Muscle of leg (tissue), 16 donors: ENCODE measurements at places on chromosomes 3 and 15. TPM values are rescaled to one million over a fixed set of nuclear protein-coding genes. Genes with fewer than 3 reads are reported as not detected.
A peak's percentile ranks its signal among the peaks of the same experiment; 100 is the strongest.

DNA sequence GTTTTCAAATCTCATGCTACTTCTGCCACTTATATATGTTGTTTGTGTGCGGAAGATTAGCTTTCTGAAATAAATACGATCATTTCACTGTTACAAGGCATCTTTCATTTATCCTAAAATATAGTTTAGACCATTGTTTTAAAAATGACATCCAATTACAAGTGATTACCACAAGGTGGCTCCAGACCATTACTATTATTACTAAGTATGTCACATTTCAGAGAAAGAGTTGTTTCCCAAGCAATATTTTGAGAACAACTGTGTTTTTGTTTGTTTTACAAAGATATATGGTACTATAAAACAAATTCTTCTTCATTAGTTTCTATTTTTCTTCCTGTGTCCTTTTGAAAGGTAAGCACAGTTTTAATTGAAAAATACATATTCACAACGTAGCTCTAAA lies 136.0 kb upstream of the RAP2B start:
- DNase-seq, result peak; percentile 58

DNA sequence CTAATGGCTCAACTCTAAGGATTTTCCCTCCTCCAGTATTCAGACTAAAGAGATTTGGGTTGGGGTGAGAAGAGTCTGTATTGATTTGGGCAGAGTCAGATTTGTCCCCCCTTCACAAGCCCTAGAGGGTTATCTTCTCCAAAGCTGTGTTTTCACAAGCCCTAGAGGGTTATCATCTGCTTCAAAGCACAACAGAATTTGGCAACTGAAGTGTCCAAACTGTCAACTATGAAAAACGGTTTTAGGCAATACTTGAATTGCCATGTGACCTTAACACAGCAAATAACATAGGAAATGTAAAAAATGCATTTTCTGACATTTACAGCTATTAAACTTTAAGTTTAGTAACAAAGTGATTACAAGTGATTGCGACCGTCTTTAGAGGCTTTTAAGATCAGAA lies 119.9 kb downstream of the IMPG2 start:
- DNase-seq, result peak; percentile 27

GRCh38 chr3:97959872-97960271 lies 12.4 kb downstream of the RIOX2 start:
- DNase-seq, result peak; percentile 41

DNA sequence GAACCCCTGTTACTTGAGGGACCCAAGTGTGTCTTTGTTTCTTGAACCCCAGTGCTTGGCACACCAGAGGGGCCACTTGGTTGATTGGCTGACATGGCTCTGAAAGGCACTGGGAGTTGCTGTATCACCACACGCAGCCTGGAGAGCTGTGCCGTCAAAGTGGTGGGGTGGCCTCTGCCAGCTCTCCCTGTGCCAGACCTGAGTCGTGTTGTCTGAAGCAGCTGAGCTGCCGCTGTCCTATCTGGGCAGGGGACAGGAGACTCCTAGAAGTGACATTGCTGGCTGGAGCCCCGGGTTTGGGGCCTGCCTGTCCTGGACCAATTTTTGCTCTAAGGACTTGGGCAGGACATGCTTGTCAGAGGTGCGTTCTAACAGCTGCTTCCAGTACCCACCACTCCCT lies 5.5 kb upstream of the SNX22 start:
- no peak for DNase-seq

DNA sequence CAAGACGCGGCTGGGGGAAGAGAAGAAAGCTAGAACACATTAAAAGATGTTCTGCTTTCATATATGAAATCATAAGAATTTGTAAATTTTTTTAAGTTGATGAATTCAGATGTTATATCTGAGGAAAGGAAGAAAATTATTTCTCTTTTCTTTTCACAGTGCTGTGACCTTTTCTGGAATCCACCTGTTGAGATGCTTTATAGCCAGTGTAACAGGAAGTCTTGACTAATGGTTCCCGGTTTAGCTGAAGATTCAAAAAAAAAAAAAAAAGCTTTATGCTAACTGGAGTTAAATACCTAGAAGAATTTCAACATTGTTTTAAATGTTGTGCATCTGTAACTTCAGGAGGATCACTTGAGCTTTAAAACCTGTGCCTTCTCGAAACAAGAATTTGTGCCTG lies 9.9 kb downstream of the GTPBP8 start:
- no peak for DNase-seq

DNA sequence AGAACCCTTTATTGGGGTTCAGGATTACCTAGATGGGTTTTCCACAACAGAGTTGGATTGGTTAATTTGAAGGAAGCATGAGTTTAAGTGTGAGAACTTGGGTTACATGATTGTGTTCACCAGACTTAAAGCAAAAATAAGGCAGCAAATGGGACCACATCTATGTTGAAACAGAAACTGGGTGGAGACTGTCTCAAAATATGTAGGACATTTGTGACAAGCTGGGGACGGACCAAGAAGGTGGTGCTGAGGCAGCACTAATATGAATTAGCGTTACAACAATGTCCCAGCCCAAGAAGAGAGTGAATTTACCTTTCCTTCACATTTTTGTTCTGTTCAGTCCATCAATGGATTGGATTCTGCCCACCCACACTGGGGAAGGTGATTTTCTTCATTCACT lies 866 bp upstream of the AADACL2 start:
- DNase-seq, result no peak

DNA sequence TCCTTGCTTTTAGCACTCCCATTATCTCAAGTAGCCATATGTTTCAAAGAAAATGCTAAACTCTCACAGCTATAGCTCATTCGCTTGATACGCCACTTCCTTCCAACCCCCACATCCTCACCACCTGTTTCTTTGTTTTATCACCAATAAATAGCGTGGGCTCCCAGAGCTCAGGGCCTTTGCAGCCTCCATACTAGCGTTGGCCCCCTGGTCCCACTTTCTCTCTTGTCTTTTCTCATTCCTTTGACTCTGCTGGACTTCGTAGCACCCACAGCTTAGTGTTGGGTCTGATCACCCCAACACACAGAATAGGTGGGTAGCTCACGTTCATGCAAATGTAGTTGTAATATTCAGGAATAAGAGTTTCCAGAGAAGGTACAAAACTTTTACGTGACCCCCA lies 4.1 kb upstream of the GPD1L start:
- DNase-seq, result no peak

DNA sequence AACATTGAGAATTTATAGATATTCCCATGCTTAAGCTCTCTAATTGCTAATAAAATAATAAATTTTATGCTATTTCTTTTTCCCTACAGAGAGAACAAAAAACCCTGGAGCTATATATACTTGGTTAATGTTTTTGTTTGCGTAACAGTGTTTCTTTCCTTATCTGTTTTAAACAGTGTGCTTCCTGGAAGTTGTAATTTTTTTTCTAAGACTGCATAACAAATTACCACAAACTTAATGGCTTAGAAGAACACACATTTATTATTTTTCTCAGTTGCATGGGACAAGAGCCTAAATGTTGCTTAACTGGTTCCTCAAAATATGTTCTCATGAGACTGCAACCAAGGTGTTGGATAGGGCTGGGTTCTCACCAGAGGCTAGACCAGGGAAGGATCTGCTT lies 49.7 kb upstream of the DPH6 start:
- DNase-seq, result no peak

DNA sequence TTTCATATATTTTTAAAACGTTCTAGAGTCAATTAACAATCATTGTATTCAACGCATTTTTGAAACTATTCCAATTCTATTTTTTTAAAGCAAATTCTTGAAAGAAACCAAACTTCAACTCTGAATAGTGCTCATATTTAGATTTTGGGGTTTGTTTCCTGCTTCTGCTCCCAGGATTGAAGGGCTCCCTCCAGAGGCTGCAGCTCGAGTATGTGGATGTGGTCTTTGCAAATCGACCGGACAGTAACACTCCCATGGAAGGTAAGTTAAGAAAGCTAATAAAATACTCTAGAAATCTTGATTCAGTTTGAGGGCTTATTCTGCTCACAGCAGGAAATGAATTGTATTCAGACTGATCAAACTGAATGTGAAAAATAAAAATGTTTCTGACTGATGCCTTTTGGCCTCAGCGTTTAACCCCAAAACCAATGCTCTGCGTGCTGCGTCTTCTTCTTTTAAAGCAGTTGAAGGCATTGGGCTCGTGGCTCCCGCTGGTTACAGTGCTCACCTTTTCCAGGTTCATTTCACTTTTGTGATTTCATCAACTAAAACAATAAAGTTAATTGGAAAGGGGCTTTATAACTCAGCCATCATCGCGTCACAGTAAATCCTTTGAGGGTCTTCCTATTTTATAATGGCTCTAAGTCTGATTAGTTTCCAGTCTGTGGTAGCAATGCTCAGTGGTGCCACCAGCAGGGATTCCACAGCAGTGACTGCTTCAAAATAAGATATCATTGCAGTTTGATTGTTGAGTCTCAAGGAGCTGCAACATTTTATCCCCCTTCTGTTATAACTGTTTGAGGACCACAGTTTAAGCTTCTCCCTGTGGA lies 80.1 kb downstream of the SSR3 start:
- no peak for DNase-seq

- DNase-seq, result no peak
Observed at GRCh38 chr3:110487840-110488239, 583.8 kb upstream of the NECTIN3 start.

DNA sequence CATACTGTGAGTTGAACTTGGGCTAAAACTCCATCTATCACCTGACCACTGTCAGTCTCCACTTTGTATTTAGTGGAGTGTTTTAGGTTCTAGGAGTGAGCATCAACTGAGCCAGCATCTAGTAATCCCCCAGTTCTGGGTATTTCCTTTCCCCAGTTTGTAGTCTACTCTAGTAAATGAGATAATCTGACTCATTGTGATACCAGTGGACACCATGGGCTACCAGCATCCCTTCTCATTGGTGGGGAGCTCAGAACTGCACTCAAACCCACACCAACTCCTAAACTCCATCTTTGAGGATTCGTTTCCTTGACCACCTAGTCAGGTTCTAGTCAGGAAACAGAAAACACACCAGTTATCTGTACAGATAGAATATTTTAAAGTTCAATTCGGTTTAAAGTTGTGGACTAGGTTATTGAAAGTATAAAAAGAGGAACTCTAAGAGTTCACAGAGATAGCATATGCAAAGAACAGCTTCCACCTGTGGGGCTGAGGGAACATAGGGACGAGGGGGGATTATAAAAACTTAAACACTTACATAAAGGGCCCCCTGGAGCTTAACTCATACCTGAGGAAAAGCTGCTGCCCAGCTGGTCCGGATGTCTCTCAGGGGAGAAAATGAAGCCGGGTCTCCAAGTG lies 36.0 kb downstream of the LEO1 start:
- DNase-seq, result no peak

DNA sequence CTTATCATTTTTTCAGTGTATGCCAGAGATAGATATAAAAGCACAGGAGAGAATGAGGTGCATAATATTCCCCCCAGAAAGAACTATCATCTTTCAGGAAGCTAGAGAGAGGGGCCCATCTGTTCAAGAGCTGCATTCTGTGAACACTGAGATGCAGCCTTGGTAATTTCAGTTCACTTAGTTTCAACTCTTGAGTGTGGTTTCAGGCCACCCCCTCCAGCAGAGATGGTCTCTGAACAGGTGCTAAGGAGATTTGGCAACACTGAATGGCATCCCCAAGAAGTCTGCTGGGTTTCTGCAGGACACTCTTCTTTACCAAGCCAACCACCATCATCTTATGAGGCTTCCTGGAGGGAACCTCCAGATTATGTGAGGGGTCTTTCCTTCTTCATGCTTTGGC lies 30.4 kb upstream of the LIMD1 start:
- no peak for DNase-seq

- no peak for DNase-seq
Observed at GRCh38 chr3:12612514-12613226, 51.2 kb downstream of the RAF1 start.

DNA sequence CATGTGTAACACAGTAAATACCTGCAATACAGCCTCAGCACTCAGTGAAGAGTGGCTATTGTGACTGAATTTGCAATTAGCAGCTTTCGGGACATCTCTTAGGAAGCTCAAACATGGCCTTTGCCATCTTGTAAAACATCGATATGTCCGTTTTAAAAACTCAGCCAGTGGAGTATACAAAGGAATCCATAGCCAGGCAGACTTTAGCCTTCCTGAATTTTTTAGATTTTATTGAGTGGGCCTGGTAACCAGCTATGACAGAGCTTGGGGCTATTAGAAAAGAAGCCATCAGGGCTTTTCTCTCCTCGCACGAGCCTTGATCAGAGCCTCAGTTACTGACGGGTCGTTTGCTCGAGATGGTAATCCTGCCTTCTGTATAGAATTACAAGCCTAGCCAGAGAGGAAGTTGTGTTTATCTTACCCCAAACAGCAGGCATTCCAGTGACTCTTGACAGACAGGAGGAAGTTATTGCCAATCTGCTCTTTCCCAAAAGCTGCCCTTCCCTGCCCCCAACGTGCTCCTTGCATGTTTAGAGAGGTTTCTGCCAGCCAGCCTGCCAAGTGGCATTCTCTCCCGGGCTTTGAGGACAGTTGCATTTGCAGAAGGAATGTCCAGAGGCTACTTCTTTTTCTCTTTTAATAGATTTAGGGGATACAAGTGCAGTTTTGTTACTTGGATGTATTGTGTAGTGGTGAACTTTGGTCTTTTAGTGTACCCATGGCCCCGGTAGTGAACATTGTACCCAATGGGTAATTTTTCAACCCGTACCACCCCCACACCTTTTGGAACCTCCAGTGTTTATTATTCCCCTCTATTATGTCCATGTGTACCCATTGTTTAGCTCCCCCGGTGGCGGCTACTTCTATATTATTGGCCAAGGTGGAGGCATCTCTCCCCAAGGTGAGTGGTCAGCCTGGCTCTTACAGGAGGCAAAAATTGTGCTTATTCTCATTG lies 40.6 kb downstream of the ITPR1 start:
- DNase-seq, result no peak

GRCh38 chr3:26962492-26963360 lies 340.2 kb downstream of the LRRC3B start:
- peak; percentile 77 for DNase-seq

- no peak for DNase-seq
Observed at GRCh38 chr3:172202797-172203196, 163.4 kb downstream of the FNDC3B start.

DNA sequence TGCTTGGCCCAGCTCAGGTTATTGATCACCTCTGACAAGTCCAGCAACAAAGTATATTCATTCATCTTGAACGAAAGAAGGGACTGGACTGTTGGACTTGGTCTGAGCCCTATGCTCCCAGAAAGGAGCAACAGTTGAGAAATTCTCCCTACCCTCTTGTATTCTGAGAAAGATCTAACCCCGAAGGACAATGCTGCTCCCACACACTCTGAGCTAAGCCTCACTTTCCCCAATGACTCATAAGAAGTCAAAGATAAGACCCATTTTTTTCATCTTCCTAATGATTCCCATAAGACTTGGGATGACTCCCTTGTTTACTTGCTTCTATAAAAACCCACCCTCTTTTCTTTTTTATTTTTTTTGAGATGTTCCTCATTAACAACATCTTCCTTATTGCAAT lies 549.4 kb upstream of the MDFIC2 start:
- no peak for DNase-seq

GRCh38 chr3:4043867-4044575 lies 244.8 kb downstream of the LRRN1 start:
- peak; percentile 35 for DNase-seq

GRCh38 chr3:26340001-26340400 lies 282.6 kb upstream of the LRRC3B start:
- DNase-seq, result no peak

The RBPMS2 gene
- total RNA-seq, result 0.44 TPM

The HCN4 gene
- not detected for total RNA-seq

The DUOXA2 gene
- not detected for total RNA-seq

The PHLDB2 gene
- 63.8 TPM for total RNA-seq

The TAMM41 gene
- total RNA-seq, result 9.7 TPM

The FHIT gene
- total RNA-seq, result 5.1 TPM

The PDCD6IP gene
- 67.2 TPM for total RNA-seq

The GP9 gene
- 0.40 TPM for total RNA-seq

The CD200 gene
- total RNA-seq, result 7.5 TPM
